Activated naive CD4-positive, alpha-beta T cell treated with anti-CD3 and anti-CD28 coated beads for 36 hours (primary cell): ENCODE measurements at places on chromosomes 4 and X. TPM values are rescaled to one million over a fixed set of nuclear protein-coding genes. Genes with fewer than 3 reads are reported as not detected.
A peak's percentile ranks its signal among the peaks of the same experiment; 100 is the strongest.

Gene RAI2
- total RNA-seq = 0.59 TPM

Gene METTL14
- total RNA-seq = 36.9 TPM

Gene CFI
- total RNA-seq = not detected

Gene ASMT
- not detected for total RNA-seq

GRCh38 chr4:55411621-55412020 is 15.9 kb downstream of the TMEM165 start:
- no peak for DNase-seq

GRCh38 chrX:1093586-1094421 is 118.6 kb downstream of the CRLF2 start:
- no peak for DNase-seq

- no peak for DNase-seq
Observed at GRCh38 chr4:134215620-134216344, 14.2 kb upstream of the PABPC4L start.

GRCh38 chr4:177367336-177367735 is 57.7 kb downstream of the NEIL3 start:
- peak; percentile 10 for DNase-seq

DNA sequence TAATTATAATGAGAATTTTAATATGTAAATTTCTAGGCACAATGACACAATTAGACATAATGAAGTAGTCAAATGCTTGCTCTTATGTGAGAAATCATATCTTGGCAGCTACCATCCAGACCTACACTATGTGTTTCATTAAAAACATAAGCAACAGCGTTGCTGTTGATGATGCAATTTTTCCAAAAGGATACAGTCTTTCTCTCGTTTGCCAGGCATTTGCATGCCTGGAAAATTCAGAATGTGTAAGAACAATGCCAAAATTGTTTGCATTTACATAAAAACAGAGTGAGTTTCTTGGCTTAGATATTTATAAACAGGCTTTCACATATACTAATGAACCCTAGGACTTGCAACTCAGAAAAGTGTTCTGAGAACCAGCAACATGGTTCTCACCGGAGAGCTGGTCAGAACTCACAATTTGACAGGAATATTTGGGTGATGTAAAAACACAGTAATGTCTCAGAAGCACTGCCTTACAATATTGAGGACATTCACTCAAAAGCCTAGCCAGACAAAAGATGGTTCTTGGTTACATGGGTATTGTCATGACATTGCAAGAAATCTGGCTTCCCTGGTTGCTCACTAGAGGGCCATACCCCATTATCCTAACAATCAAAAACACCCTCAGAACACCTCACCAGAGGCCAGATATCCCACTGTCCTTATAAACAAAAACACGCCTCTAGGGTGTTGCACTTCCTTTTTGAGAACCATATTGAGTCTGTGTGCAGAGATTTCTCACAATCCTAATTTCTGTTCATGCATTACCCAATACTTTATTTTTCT is 1029.0 kb upstream of the AGA start:
- no peak for DNase-seq

DNA sequence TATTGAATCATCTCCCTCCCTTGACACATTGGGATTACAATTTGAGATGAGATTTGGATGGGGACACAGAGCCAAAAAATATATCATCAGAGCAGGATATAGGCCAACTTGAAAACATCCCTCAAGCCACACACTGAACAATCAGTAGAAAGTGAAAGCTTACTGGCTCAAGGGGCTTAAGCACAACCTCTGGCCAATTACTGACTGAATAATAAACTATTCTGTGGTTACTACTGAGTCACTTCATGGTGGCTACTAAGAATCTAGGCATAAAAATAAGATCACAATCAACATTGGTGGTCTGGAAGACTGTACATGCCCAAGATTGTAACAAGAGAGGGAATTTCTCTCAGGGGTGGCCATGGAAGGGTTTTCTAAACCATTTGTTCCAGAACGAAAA is 27.4 kb upstream of the GPR174 start:
- no peak for DNase-seq

DNA sequence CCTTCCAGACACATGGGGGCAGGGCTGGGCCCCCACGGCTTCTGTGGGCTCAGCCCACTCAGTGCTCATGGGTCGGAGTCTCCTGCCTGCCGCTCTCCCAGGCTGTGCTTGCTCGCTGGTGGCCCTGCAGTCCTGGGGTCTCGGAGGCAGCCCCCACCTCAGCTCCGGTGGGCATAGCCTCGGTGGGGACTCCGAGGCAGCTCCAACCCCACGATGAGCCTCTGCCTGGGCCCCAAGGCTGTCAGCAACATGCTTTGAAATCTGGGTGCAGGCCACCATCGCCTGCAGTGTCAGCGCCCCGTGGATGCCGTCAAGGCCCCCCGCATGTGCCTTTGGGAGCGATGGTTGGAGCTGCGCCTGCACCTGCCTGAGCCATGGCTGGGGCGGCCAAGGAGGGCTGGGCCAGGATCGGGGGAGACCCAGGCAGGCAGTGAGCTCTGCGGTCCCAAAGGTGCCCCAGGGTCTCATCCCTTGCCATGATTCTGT is 30.2 kb upstream of the SPON2 start:
- DNase-seq = peak; percentile 2

GRCh38 chrX:49761481-49761880 is 65.7 kb upstream of the PAGE1 start:
- peak; percentile 10 for DNase-seq

DNA sequence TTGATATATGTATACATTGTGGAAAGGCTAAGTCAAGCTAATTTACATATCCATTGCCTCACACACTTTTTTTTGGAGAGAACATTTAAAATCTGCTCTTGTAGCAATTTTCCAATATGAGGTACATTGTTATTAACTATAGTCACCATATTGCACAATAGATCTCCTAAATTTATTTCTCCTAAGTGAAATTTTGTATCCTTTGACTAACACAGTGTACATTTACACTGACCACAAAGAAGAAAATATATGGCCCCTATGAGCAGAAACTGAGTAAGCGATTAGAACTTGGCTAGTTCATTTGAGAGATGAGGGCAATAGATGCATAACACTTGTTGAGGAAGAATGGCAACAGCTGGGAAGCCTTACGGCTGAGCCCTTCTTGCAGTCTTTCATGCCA is 20.3 kb upstream of the GUCY1B1 start:
- no peak for DNase-seq

GRCh38 chr4:5504486-5504885 is 203.9 kb downstream of the EVC2 start:
- no peak for DNase-seq

- DNase-seq = no peak
Observed at GRCh38 chr4:11805842-11806241, 377.1 kb upstream of the HS3ST1 start.

Gene TNIP3
- 2.7 TPM for total RNA-seq

DNA sequence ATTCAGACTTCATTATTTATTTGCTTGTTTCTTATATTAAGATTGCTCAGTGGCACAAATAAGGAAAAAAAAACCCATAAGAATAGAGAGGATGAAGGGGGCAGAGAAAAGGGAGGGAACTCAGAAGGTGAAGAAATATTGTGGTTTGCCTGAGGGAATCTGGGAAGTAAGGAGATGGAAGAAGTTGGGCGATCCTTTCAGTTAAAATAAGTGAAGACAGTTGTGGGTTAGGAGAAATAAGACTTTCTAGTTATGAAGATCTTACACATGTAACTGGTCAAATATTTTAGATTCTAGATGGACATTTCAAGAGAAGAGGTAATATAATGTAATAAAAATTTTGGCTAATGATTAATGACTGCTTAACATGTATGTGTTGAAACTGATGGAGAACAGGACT is 138.7 kb upstream of the LIMCH1 start:
- no peak for DNase-seq

DNA sequence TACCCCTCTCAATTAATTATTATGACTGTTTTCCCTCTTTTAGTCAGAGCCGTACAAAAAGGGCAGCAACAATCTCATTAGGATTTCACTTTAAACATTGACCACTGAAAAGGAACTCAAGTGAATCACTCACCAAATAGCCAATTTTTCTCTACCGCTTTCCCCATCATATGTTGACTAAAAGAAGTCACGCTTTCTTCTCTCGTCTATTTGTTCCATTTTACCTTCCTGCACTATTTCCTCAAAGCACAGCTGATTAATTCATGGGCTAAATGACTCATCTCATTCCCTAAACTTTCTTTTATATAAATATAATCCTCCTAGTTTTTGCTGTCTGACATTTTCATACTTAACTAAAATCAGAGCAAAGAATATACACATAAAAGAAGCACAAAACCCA is 8.2 kb downstream of the MID1 start:
- DNase-seq = no peak

GRCh38 chr4:99847362-99847976 is 30.8 kb downstream of the DAPP1 start:
- DNase-seq = peak; percentile 61

- no peak for DNase-seq
Observed at GRCh38 chr4:155007660-155008176, 200.7 kb upstream of the NPY2R start.

Gene CENPVL2
- total RNA-seq = not detected

Gene DUX4
- total RNA-seq = not detected

DNA sequence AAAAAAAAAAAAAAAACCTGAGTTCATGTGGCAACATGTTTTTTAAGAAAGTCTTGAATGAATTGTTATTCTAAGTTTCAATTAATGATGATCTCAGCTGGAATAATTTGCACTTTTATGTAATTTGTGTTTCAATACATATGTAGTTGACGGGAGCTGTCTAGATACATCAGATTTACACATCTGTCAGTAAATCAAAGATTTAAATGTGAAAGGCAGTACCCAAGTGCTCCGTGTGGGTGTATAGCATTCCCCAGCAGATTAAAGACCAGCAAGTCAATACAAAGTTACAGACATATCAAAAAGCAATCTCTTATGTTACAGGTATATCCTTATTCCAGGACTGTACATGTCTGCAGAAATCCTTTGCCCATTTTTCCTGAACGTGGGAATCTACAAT is 35.2 kb downstream of the SYNPO2 start:
- no peak for DNase-seq

Gene BST1
- 0.74 TPM for total RNA-seq

- no peak for DNase-seq
Observed at GRCh38 chr4:30724247-30724646, 4.1 kb downstream of the PCDH7 start.

DNA sequence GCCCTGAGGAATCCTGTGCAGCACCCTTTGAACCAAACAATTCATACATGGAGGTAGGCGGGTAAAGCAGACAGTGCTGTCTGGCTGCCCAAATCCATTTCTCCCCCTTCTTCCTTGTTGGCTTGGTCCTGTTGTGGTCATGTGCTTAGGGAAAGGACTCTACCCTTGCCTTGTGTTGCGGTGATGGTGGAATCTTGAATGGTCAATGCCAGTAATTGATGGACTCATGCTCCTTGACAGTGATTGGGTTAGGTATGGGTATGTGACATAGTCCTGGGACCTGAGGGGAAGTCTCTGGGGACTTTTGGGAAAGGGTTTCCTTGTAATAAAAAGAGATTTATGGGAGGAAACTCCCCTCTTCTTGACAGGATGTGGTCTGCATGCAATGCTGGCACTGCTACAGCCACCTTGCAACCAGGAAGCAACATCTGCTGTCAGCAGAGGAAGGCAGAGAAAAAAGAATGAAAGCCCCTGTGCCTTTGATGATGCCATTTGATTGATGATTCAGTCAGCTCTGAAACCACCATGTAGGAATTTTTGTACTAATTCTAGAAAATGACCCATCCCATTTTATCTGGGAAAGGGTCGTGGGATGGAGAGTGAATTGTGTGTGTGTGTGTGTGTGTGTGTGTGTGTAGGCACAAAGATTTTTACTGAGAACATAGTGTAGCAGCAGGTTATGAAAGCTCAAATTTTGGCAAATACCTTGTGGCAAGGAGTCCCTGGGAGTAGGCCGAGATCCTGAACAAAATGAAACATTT is 30.0 kb upstream of the HUWE1 start:
- DNase-seq = peak; percentile 81

- DNase-seq = no peak
Observed at GRCh38 chrX:97629597-97629985, 745.9 kb downstream of the RPA4 start.

Gene TMEM31
- total RNA-seq = 0.31 TPM

- no peak for DNase-seq
Observed at GRCh38 chr4:36363024-36363423, 81.6 kb downstream of the DTHD1 start.

- peak; percentile 23 for DNase-seq
Observed at GRCh38 chr4:15779306-15779705, 1.2 kb downstream of the CD38 start.

DNA sequence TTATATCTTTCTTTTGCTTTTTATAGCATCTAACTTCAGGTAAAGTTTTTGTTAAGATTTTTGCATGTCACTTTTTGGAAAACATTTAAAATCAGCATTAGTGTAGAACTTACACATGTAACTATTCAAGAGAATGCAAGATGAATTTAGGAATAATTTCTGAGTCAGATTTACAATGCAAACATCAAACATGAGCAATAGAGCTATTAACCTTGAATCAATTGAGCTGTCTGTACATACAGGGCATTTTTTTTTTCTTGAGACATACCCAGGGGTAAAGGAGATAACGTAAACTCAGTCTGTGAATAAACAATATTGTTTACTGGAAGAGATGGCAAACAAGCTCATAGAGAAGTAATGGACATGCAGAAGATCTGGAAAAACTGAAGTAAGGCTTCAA is 311.5 kb downstream of the IL1RAPL2 start:
- DNase-seq = no peak

DNA sequence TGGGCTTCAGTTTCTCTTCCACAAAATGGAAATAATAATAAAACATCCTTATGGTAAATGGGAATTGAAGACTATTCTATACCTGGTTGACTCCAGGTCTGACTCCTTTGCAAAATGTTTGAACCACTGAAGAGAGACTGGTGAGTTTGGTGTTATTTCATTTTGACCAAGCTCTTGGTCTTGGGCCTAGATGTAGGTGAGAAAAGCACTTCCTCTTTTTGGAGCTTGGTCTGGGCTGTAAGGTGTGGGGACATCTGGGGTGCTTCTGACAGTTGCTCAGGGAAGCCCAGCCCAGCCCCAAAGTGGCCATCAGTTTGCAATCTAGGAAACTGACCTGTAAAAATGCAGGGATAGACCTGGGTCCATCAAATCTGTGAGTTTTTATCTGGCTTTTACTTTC is 26.8 kb upstream of the SOD3 start:
- no peak for DNase-seq

Gene CPEB2
- total RNA-seq = 4.4 TPM

DNA sequence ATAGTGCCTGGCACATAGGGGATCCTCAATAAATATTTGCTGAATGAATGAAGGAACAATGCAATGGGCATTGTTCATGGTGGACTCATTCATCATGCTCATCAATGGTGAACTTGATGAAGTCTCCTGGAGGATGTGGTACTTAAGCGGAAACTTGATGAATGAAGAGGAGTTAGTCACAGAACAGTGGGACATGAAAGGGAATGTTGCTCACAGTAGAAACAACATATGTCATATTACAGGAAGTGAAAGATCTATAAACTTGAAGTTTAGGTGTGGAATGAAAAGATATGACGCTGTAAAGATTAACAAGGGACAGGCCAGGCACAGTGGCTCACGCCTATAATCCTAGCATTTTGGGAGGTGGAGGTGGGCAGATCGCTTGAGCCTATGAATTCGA is 224.1 kb downstream of the PPP3CA start:
- DNase-seq = no peak
